SW480 (cell line): ENCODE measurements at places on chromosomes 2 and 18.
A peak's percentile ranks its signal among the peaks of the same experiment; 100 is the strongest.

GRCh38 chr2:71174207-71174606, 43.8 kb downstream of the MPHOSPH10 start:
- no peak for DNase-seq

- no peak for DNase-seq
These were observed 49.9 kb upstream of the TMEM18 start for GRCh38 chr2:727071-727470.

- DNase-seq = no peak
These were observed 57.4 kb downstream of the FAM168B start for GRCh38 chr2:131035826-131036231.

DNA sequence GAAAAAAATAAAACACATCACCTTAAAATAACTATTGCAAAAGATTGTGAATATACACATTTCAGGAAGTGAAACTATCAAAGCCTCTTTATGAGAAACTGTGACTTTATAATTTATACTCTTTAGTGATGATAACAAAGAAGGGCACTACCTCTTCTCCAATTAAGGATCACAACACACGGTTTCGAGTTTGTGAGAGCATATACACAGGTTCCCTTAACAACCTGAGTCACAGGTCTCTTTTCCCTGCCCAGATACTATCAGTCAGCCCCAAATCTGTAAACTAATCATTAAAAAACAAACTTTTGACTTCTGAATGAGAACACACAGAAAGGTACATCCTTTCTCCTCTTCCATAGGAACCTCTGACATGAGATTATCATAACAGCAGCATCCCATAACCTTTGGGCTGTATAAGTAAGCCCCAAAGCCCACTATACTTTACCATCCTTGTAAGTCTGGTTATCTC, 44.9 kb downstream of the PTPN2 start:
- DNase-seq = no peak

DNA sequence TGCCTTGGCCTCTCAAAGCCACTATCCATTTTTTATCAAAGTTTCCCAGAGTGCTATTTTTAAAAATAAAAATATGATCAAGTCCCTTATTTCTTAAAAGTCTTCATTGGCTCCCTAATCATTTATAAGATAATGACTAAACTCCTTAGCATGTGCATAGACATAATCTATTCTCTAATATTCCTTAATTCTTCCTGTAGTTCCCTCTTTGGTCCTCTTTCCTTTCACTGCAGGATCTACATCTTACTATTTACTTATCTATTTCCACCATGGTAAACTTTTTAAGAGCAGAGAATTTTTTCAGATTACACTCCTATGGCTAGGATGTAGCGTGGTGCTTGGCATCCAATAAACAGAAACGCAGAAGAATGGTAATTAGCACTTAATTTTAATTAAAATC, 19.0 kb downstream of the IDH1 start:
- DNase-seq = no peak

DNA sequence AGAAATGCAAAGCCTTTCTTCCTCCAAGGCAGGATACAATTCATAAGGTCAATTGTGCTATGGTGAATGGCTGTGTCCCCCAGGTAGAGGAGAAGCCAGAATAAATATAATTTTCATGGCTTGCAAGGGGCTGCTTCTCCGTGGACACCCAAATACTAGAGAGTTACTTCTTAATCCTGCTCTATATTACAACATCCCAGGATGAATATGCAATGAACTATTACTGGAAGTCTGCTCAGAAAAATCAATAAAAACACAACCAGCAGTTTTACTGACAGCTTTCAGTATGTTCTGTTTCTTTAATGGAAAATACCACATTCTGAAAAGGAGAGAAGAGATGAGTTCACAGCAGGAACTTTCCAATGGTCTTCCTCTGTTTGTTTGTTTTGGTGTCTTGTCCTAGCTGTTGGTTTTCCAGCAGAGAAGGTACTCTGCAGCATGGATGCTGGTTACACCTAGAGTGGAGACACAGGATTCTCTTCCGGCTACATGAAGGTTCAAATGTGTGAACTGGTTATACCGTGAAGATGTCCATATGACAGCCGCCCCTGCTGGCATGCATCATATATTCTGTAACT, 213.0 kb downstream of the PID1 start:
- DNase-seq = no peak

DNA sequence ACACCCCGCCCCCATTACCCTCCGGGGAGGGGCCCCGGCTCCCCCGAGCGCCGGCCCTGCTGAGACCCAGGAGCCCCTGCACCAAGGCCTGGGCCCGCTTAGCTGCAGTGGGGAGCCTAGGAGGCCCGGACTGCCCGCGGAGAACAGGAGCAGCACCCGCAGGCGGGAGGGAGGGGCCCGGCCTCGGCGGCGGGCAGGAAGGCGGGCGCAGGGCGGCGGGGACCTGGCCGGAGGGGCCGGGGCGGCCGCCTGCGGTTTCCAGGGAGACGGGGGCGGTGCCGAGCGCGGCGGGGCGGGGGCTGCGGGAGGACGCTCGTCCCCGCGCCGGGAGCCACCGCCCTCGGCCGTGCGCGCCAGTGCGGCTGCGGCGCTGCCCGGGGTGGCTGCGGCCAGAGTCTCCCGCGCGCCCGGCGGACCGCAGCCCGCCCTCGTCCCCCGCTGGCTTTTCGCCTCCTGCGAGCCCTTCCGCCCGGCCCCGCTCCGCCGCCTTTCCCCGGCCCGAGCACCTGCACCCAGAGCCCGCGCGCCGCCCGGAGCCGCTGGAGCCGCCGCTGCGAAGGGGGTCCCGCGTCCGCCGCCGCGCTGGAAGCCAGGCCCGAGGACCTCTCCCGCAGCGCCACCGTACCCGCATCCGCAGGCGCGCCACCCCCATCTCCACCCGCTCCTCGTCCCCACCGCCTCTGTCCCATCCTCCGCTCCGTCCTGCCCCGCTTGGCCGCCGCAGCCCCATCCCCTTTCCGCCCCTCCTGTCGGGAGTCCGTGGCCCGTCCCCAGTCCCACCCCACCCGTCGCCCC, 17.2 kb downstream of the GPC1 start:
- DNase-seq = peak; percentile 28

- no peak for DNase-seq
These were observed 243.8 kb upstream of the CHST9 start for GRCh38 chr18:27428716-27429475.

DNA sequence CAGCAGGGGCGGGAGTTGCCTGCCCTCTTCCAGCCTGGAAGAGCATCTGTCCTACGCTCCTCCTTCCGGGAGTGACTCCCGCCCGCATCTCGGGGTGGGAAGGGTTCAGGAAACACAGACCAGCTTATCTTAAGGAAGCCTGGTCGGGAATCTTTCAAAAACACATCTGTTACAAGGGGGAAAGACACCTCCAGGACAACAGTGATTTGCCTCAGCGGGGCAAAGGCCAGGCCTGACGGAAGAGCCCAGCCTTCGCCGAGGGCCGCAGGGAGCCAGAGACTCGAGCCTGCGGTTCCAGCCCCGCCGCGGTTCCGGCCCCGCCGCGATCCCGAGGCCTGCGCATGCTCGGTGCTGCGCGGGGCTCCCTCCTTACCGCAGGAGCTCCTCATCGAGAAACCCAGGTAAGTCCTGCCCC, 38.1 kb upstream of the TGIF1 start:
- DNase-seq = no peak

GRCh38 chr2:104091894-104092293, 762.0 kb upstream of the POU3F3 start:
- DNase-seq = no peak

DNA sequence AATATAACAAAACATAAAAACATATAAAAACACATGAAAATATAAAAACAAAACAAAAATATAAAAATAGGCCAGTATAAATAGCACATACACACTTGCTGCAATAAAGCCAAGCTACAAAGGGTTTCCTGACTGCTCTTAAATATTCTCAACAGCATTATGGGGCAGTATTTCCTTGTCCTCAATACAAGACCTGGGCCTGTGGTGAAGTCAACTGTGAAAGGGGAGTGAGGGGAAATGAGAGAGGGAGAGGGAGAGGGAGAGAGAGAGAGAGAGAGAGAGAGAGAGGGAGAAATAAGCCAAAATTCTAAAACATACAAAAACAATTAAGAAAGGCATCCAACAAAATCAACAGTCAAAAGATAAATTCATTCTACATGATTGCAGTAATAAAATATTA, 82.6 kb upstream of the NEDD4L start:
- DNase-seq = no peak

DNA sequence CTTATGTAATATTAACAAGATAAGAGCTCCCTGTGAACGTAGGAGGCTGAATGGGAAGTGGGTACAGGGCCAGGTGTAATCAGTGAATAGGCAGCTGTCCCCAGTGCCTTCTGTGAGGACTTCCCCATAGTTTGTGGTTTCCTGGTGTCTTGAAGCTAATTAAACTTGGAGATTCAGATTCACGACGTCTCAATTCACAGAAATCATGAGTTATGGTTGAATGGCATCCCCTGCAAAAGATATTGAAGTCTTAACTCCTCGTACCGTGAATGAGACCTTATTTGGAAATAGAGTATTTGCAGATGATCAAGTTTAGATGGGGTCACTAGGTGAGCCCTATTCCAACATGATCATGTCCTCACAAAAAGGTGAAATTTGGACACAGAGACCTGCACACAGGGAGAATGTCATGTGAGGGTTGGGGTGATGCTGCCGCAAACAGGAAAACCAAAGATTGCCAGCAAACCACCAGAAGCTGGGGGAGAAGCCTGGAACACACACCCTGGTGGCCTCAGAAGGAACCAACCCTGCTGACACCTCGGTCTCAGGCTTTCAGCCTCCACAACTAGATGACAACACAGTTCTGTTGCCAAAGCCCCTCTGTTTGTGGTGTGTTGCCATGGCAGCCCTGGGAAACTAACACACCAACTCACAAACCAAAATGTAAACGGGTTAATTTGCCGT, 13.2 kb downstream of the ARL4C start:
- DNase-seq = no peak

DNA sequence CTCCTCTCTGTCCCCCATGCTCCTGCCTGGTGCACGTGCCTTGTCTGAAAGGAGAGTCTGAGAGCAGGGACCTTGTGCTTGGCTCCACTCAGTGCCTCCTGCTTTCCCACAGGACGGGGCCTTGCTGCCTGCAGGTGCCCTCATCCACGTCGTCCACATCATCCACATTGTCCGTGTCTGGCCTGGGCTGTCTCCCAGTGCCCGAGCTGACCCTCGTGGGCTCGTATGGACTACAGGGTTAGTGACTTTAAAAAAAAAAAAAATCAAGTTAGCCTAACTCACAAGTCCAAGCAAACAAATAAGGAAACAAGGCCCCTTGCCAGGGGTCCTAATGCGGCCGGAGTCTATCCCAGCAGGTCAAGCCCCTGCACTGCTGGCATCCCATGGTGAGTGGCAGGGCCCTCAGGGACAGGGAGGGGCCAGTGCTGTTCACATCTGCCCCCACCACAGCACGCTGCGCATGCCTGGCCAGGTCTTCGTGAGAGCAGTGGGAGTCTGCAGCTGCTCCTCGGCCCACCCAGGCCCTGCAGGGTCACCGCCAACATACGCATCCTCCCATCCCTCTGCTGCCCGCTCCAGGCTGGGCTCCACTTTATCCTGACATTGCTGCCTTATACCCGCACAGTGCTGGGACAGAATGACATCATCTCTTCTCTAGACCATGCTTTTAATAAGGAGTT, 232.6 kb downstream of the NDUFA10 start:
- DNase-seq = no peak

DNA sequence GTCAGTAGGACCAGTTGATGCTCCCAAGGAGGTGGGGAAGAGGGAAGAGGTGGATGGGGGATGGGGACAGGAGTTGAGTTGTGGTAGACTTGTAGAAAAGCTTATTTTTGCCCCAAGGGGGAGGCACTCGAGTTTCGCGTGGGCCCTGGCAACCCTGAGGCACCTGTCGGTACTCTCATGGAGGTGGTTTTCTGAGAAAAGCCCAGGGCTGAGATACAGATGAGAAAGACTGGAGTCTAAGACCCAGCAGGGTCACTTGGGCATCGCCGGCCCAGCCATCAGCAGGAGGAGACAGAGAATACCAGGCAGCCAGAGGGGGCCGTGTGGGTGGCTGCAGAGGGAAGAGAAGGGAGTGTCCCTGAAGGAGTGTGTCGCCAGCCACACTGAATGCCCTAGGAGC, 57.7 kb upstream of the HPCAL1 start:
- no peak for DNase-seq

DNA sequence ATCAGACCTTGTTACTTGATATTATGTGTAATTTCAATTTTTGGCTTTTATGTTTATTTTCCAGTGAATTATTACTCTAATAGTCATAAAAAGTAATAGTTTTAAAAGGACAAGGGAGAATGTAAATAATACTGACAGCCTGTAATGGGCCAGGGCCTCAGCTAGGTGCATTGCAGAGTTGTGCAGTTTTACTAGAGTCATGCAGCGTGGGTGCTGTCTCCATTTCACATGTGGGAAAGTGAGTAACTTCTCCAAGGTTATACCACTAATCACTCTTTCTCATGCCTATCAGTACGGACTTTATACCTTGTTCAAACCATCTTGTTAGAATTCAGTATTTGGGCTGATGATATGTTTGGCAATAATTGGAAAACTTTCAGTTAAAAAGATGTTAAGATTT, 73.3 kb downstream of the UGGT1 start:
- DNase-seq = no peak

- DNase-seq = no peak
These were observed 169.2 kb downstream of the KLHL29 start for GRCh38 chr2:23554054-23554697.

GRCh38 chr2:182020286-182021070, 34.8 kb downstream of the PPP1R1C start:
- DNase-seq = no peak

GRCh38 chr18:22831441-22831904, 101.7 kb upstream of the RBBP8 start:
- no peak for DNase-seq

GRCh38 chr2:128513961-128514283, 195.3 kb upstream of the HS6ST1 start:
- no peak for DNase-seq

GRCh38 chr2:240567872-240568677, at the start of gene RNPEPL1:
Gene RNPEPL1, plus strand, starts transcription at chr2:240568484. Its CDS starts 103 bp downstream, at chr2:240568587.
- DNase-seq = peak; percentile 51

DNA sequence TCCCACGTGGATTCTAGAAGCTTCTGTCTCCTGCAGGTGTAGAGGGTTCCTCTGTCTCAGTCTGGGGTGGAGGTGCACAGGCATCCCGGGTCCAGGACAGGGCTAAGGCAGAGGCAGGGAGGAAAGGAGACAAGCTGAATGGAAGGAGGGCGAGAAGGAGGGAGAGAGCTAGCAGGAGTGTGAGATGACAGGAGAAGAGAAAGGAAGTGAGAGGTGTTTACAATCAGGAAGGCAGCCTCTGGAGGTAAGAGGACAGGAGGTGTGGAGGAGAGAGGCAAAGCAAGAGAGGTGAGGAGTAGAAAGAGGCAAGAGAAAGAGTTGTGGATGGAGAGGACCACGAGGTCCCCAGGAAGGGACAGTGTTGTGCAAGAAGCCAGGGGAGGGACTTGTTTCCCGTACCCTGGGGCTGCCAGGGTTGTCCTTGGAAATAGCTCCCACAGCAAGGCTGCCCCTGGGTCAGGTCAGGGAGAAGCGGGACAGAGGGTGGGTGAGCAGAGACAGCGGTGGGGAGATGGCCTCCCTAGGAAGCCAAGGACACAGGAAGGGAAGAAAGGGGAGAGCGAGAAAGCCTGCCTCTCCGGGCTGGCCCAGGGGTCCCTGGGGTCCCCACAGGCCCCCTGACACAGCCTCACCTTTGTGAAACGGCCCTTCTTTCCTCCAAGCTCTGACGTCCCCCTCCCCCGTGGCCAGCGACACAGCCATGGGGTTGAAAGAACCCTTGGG, 136.9 kb downstream of the CYP26B1 start:
- no peak for DNase-seq
